ENCODE measurements at places on chromosomes 4 and X. TPM values are rescaled to one million over a fixed set of nuclear protein-coding genes. Genes with fewer than 3 reads are reported as not detected.
A peak's percentile ranks its signal among the peaks of the same experiment; 100 is the strongest.

DNA sequence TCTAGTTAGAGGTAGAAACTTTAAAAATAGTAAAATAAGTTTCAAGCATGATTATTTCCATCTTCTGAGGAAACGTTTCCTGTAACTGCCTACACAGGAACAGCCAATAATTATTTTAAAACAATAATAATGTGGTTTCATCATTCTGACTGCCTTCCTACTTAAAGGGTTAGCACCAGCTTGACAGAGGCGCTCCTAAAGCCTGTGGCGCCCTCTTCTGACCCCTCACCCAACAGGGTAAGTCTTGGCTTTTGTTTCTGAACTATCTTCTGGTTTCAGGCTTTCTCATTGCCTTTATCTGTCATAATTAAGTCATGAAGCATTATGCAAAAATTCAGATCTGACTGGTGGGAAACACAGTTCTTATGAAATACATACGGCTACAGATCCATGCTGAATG is 96.7 kb downstream of the ITM2A start:
- peak; percentile 80 for DNase-seq

- no peak for DNase-seq
Measured at GRCh38 chr4:37693450-37694190, 7.4 kb upstream of the RELL1 start.

Gene CYP4V2
- total RNA-seq: 20.4 TPM

DNA sequence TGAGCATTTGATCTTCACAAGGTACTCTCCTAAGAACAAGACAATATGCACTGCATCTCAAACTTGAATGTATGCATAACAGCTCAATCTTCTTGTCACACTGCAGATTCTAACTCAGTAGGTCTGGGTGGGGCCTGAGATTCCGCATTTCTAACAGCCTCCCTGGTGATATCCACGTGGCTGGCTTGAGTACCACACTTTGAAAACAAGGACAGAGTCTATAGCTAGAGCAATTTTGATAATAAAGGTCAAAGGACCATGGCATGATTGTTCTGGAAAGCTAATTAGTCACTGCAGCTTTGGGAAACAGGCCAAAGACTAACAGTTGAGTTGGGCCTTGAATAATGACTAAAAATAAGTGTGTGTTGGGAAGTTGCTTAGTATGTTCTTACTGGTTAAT is 213.3 kb downstream of the GBA3 start:
- no peak for DNase-seq

GRCh38 chrX:83658731-83659130 is 150.6 kb downstream of the POU3F4 start:
- no peak for DNase-seq

DNA sequence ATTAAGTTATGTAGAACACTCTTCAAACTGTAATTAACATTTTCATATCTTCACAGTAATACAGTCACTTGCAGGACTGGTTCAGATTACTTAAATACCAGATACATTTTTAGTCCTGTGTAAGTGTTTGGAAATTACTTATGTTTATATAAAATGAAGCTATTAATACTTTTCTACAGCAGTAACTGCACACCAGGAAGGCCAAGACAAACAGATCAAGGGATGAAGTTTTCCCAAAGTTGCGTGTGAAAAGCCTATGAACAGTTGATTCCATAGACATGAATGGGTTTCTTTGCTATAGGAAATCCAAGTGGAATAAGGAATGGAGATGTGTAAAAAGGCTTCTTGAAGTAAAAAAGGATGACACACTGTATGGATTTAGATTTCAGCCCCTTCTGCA is 28.9 kb upstream of the DRP2 start:
- DNase-seq: no peak

GRCh38 chr4:148059617-148060180 is 327.8 kb downstream of the ARHGAP10 start:
- no peak for DNase-seq

GRCh38 chr4:24202579-24202978 is 312.7 kb upstream of the PPARGC1A start:
- DNase-seq: no peak

- no peak for DNase-seq
Measured at GRCh38 chr4:108620933-108621905, 843 bp downstream of the RPL34 start.

- DNase-seq: no peak
Measured at GRCh38 chr4:56302760-56303159, 84.5 kb downstream of the AASDH start.

GRCh38 chrX:121958886-121959285 is 911.5 kb downstream of the GLUD2 start:
- DNase-seq: no peak

GRCh38 chr4:6193399-6193798 is 7.0 kb downstream of the JAKMIP1 start:
- no peak for DNase-seq

Gene CT47B1
- not detected for total RNA-seq

DNA sequence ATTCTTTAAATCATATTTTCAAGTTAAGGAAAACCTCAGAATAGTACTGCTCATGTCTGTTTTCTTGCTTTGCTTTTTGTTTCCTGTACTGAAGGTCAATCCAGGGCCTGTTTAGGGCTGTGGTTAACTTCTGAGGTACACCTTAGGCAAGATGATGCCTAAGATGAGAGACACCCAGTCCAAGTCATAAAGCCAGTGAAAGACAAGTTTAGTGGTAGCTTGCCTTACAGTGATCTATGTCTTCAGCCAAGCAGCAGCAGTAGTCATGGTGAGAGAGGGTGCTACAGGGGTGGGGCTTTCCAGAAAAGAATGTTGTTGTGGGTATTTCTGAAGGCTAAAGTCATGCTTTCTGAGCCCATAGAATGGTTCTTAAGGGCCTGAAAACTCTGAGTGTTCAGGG is 173.7 kb downstream of the VSIG4 start:
- DNase-seq: peak; percentile 57

Gene ALAS2
- total RNA-seq: not detected

- no peak for DNase-seq
Measured at GRCh38 chr4:52110171-52110570, 59.1 kb downstream of the SPATA18 start.

Gene ELF4
- total RNA-seq: 37.9 TPM

GRCh38 chr4:6889101-6889735 is 20.4 kb upstream of the TBC1D14 start:
- no peak for DNase-seq

DNA sequence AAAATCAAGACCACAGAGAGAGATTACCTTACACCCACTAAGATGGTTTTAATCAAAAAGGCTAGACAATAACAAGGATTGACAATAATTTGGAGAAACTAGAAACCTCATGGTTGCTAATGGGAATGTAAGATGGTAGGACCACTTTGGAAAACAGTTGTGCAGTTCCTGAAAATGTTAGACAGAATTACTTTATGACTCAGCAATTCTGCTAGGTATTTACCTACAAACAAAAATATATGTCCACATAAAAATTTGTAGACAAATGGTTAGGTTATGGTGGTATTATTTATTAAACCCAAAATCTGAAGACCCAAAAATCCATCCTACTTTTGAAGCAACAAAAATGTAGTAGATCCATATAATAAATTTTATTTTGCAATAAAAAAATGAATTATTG is 1027.0 kb upstream of the ADGRL3 start:
- no peak for DNase-seq

DNA sequence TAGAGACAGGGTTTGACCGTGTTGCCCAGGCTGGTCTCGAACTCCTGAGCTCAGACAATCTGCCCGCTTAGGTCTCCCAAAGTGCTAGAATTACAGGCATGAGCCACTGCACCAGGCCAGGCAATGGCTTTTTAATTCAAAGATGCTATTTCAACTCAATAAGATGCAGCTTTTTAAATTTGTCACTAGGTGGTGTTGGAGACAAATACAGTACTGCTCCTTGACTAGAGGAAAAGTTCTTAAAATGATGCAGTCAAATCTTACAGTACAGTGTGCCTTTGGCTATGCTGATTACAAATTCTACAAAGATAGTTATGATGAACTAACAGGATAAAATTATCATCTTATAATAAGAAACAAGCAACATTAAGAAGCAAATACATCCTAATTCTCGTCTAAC is 441.1 kb downstream of the KCNIP4 start:
- DNase-seq: no peak

- no peak for DNase-seq
Measured at GRCh38 chr4:150230561-150230960, 152.3 kb downstream of the DCLK2 start.

Gene TCP11X2
- not detected for total RNA-seq

Gene PDGFC
- not detected for total RNA-seq

DNA sequence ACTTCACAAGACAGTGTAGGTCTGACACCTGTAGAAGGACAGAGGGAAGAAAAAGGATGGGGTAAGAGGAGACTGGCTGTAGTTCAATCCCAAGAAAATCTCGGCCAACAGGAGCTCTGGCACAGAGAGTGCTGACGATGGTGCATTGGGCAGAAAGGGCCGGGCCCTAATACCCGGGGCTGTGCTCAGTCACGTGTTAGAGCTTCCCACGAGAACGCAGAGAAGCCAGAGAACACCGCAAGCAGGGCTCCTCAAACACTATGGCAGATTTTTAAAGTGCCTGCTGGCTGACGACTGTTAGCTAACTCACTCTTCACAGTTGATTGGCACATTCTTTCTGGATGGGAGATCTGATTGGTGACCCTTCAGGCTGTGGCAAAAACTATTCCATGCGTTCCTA is 35.5 kb downstream of the EREG start:
- no peak for DNase-seq

GRCh38 chr4:1294891-1295290 is 5.2 kb downstream of the MAEA start:
- DNase-seq: no peak

GRCh38 chr4:163537114-163537513 is 42.6 kb downstream of the TMA16 start:
- no peak for DNase-seq

- no peak for DNase-seq
Measured at GRCh38 chr4:136690360-136690759, 841.9 kb downstream of the PCDH18 start.

Gene CHRDL1
- not detected for total RNA-seq

- DNase-seq: no peak
Measured at GRCh38 chrX:99750721-99751120, 659.4 kb downstream of the PCDH19 start.

Gene PRR32
- total RNA-seq: not detected

- DNase-seq: no peak
Measured at GRCh38 chr4:112938461-112939058, 110.9 kb upstream of the ANK2 start.

Gene MAGEB1
- not detected for total RNA-seq

Gene FAM47A
- not detected for total RNA-seq

Gene VEGFD
- total RNA-seq: not detected

GRCh38 chr4:158671665-158671914 is at the start of gene C4orf46:
TSS of gene C4orf46 (minus strand) at chr4:158671887. CDS start at chr4:158671801, 86 bp downstream.
- DNase-seq: no peak

Gene SMIM9
- not detected for total RNA-seq

GRCh38 chr4:114364857-114365256 is 233.8 kb upstream of the UGT8 start:
- DNase-seq: no peak

GRCh38 chr4:948101-948935 is 16.1 kb downstream of the TMEM175 start:
- DNase-seq: no peak

GRCh38 chr4:1601533-1601835 is 82.6 kb downstream of the FAM53A start:
- DNase-seq: no peak

Gene CBR4
- total RNA-seq: 24.4 TPM

GRCh38 chrX:63513825-63514568 is 162.9 kb upstream of the SPIN4 start:
- no peak for DNase-seq

- DNase-seq: no peak
Measured at GRCh38 chrX:124392794-124393193, 46.4 kb downstream of the SH2D1A start.
